B cell (primary cell): ENCODE measurements at places on chromosomes 7 and 10.

- H3K27me3 ChIP-seq = no peaks in the 10 kb centered on the region
- no peaks in the 10 kb centered on the region for H3K36me3 ChIP-seq
- DNase-seq = no peak
- no peak overlapping the region for H3K27ac ChIP-seq
Measured at GRCh38 chr7:138097064-138097741, 20.9 kb downstream of the AKR1D1 start.

DNA sequence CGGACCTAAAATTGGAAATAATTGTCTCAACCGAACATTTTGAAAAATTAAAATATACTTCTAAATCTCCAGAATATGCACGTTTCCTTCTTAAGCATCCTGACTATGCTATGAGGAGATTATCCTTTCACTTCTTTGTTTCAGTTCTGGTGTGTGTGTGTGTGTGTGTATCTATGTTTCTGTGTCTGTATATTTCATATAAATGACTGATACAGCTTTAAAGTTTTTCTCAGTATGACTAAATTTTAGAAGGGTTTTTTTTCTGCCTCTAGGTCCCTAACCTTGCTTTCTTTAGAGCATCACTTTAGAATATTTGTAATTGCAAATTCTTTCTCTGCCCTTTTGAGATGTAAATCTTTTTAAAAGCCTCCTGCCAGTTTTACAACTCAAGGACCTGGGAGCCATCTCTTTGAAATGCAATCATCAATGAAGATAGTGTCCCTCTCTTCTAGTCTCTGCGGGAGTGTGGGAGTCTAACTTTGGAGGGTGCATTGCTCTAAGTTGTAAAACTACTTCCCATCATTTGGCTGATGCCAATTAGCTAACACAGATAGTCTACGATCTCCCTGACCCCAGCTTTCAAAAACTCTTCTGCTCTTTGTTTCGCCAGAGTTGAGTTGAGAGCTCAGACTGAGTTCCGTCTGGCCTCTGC is 782.0 kb upstream of the ZWINT start:
- H3K27me3 ChIP-seq = no peaks in the 10 kb centered on the region
- no peaks in the 10 kb centered on the region for H3K4me1 ChIP-seq
- DNase-seq = no peak
- H3K27ac ChIP-seq = no peak overlapping the region

DNA sequence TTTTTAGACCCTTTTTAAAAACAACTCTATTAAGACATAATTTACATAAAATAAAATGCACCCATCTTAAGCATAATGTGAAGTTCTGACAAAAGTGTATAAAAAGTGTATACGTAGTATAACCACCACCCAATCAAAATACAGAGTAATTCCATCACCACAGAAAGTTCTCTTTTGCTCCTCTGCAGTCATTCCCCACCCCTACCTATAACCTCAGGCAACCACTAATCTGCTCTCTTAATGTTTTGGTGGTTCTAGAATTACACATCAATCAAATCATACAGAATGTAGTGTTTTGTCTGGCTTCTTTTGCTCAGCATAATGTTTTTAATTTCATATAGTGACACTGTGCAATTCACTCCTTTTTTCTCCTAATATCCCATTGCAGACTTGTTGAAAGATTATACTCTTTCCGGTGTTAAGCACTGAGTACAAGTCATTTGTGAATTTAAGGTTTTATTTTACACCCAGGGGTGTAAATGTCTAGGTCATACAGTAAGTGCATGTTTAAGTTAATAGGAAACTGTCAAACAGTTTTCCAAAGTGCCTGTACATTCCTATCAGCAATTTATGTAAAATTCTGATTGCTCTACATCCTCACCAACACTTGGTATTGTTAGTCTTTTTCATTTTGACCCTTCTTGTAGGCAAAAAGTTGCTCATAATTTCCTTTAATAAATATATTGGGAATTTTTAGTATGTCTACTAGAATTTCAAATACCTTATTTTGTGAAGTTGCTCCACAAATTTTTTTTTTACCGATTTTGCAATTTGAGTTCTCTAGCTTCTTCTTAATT is 86.3 kb downstream of the ZFAND4 start:
- no peak overlapping the region for H3K27ac ChIP-seq
- H3K27me3 ChIP-seq = no peaks in the 10 kb centered on the region
- H3K36me3 ChIP-seq = peaks cover 18% of the 10 kb centered on the region
- H3K4me1 ChIP-seq = peaks cover 13% of the 10 kb centered on the region
- H3K4me3 ChIP-seq = no peak overlapping the region

- no peaks in the 10 kb centered on the region for H3K27me3 ChIP-seq
- H3K27ac ChIP-seq = no peak overlapping the region
- H3K4me3 ChIP-seq = no peak overlapping the region
- no peaks in the 10 kb centered on the region for H3K4me1 ChIP-seq
- H3K36me3 ChIP-seq = no peaks in the 10 kb centered on the region
Measured at GRCh38 chr10:18099415-18099814, 40.8 kb upstream of the CACNB2 start.

- H3K27ac ChIP-seq = no peak overlapping the region
- no peaks in the 10 kb centered on the region for H3K36me3 ChIP-seq
- peaks cover 3% of the 10 kb centered on the region for H3K4me1 ChIP-seq
- H3K4me3 ChIP-seq = peak overlapping the region; percentile 28
- no peaks in the 10 kb centered on the region for H3K27me3 ChIP-seq
- no peak for DNase-seq
Measured at GRCh38 chr7:51121931-51122425, 194.6 kb downstream of the COBL start.

DNA sequence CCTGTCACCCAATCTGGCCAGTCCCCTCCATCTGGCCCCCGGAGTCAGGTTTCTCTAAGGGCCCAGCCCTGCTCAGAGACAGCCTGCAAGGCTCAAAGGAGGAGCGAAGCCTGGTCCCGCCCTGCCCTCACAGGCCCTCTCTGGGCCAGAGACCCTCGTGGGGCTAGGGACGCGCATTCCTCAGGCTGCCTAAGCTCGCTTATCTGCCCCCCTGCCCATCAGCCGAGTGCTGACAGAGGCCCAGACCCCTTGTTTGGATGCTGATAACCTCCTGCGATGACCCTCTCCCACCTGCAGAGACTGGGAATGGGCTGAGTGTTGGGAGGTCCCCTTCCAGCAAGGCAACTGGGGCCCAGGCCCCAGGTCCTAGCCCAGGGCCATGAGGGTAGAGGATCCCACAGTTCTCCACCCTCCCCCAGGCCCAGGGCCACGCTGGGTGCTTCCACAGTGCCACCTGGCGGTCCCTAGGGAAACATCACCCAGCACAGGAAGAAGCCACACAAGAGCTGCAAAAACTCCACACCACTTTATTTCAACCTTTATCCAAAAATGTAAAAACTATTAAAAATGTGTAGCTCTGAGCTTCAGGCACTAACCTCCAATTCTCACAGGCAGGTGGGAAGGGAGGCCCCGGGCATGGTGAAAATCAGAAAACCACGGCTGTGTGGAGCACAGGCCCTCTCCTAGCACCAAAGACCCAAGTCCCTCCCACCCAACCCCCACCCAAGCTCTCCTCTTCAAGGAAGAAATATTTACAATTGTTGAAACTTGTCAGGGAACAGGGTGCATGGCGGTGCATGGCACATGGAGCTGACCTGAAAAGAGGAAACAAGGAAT is 2.2 kb downstream of the NPM3 start:
- H3K4me1 ChIP-seq = peaks cover 63% of the 10 kb centered on the region
- H3K27me3 ChIP-seq = peaks cover 34% of the 10 kb centered on the region
- H3K36me3 ChIP-seq = peaks cover 17% of the 10 kb centered on the region
- no peak overlapping the region for H3K4me3 ChIP-seq
- no peak overlapping the region for H3K27ac ChIP-seq

GRCh38 chr7:109964780-109965179 is 1126.1 kb upstream of the LRRN3 start:
- H3K4me1 ChIP-seq = no peaks in the 10 kb centered on the region
- DNase-seq = no peak
- H3K27ac ChIP-seq = no peak overlapping the region
- H3K36me3 ChIP-seq = no peaks in the 10 kb centered on the region
- no peak overlapping the region for H3K4me3 ChIP-seq
- H3K27me3 ChIP-seq = no peaks in the 10 kb centered on the region

- no peak overlapping the region for H3K27ac ChIP-seq
- H3K4me1 ChIP-seq = no peaks in the 10 kb centered on the region
- H3K4me3 ChIP-seq = no peak overlapping the region
- no peaks in the 10 kb centered on the region for H3K27me3 ChIP-seq
Measured at GRCh38 chr7:51325261-51325676, 8.7 kb upstream of the COBL start.
